CD4-positive, alpha-beta T cell treated with Interferon gamma for 1 hour (primary cell): ENCODE measurements at places on chromosomes 4 and X.

DNA sequence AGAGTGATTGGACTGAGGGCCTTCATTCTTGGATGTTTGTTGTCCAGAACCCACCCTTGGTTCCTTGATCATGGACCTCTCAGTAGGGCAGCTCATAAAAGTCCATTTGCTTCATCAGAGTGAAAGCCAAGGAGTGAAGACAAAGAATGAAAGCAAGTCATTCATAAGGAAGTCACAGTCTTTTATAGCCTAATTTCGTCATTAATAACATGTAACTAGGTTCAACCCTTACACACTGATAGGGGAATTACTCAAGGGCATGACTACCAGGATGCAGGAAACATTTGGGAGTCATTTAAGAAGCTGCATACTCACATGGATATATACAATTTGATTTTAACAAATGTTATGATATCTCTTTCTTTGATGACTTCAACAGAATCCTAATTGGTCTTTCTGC lies 95.2 kb downstream of the RPA4 start:
- no peak for DNase-seq

DNA sequence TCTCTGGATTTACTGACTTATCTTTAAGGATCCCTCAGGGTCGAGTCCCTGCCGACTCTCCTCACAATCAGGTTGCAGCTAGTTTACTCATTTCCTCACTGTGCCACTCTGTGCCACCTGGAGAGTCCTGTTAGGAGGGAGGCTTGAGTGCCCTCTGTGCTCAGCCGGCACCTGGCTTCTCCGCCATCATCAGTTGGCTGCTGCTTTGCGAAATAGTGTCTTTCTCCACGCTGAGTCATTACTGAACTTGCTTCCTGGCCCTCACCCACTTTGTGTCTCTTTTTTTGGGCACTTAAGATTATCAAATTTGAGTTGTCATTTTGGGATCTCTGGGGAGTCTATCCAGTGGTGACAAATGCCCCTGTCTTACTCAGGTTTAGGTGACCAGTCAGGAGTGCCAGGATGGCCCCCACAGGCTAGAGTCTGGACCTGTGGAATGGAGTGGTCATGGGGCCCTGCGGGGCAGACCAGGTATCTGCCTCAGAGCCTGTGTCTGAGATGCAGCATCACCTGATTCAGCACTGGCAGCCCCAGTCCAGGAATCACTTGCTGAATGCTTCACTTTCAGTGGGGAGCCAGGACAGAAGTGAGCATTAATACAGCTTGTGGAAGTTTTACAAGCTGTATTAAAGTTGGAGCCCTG lies 37.7 kb downstream of the JADE1 start:
- peak; percentile 5 for DNase-seq

DNA sequence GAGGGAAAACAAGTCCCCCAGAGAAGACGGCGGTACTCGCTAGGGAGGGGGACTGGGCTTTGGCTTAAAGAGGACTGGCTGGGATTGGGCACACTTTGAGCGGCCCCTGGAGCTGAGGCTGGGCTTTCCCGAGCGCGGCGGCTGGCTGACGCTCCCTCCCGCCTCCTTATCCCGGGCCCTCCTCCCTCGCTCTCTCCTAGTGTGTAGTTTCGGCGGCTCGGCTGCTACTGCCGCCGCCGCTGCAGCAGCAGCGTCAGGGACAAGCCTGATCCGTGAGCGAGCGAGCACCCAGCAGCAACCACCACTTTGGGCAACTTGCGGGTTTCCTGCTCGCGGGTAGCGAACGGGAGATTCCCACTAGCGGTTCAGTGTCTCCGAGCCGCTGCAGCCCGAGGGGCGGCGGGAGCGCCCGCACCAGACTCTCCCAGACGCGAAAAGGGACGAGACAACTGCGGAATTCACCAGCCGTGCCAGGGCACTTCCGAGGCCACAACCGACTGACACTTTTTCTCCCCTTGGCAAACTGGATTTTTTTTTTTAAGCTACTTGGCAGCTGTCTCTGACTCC lies 632 bp upstream of the PCDH7 start:
- no peak for DNase-seq

- no peak for DNase-seq
Observed at GRCh38 chr4:123974386-123975149, 578.0 kb downstream of the SPRY1 start.

DNA sequence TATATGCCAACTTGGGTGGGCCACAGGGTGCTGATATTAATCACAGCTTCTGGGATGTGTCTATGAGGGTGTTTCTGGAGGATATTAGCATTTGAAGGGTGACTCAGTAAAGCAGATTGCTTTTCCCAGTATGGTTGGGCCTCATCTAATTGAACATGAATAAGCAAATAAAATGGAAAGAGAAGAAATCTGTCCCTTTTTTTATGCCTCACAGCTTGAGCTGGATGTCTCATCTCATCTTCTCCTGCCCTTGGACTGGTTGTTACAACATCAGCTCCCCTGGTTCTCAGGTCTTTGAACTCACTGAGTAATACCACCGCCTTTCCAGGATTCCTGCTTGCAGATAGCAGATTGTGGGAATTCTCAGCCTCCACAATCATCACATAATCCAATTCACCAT lies 1149.2 kb downstream of the PCDH18 start:
- DNase-seq, result no peak

DNA sequence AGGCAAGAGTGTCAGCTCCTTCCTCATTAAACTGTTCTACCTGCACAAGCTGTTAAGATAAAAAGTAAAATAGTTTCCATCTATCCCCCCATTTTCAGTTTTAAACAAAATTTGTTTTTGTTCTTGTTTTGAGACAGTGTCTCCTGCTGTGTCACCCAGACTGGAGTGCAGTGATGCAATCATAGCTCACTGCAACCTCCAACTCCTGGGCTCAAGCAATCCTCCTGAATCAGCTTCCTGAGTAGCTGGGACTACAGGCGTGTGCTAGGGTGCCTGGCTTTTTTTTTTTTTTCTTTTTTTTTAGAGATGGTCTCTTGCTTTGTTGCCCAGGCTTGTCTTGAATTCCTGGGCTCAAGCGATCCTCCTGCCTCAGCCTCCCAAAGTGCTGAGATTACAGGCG lies 105.4 kb downstream of the HS6ST2 start:
- DNase-seq, result no peak

DNA sequence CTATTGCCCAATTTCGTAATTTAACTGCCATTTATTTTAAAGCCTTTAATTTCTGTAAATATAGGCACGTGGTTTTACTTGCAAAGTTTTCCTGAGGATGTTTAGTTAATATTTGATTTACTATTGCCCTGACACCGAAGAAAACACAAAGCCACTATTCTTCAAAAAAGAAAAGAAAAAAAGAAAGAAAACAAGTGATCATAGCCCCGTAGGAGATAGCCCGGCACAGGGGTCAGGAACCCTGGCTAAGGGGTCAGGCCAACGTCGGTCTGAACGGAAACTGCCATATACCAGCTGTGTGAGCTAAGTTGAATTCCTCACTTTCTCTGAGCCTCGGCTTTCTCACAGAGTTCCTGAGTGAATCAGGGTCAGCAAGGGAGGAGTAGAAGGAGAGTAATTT lies 17.7 kb upstream of the LAMP2 start:
- no peak for DNase-seq

DNA sequence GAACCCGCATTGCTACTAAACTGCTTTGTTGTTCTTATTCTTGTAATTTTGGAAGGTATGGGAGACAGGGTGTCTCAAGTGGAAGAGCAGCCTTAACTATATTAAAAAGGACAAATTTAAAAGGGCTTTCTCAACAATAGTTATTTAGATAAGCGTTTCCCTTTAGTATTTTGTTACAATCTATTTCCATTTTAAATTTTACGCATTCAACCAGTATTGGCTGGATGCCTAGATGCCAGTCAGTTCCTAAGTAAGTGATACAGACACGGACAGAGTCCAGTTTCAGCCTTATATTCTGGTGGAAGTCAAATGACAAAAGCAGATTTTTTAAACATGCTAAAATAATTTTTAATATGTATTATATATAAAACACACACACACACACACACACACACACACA lies 28.3 kb downstream of the FAT1 start:
- DNase-seq, result no peak

DNA sequence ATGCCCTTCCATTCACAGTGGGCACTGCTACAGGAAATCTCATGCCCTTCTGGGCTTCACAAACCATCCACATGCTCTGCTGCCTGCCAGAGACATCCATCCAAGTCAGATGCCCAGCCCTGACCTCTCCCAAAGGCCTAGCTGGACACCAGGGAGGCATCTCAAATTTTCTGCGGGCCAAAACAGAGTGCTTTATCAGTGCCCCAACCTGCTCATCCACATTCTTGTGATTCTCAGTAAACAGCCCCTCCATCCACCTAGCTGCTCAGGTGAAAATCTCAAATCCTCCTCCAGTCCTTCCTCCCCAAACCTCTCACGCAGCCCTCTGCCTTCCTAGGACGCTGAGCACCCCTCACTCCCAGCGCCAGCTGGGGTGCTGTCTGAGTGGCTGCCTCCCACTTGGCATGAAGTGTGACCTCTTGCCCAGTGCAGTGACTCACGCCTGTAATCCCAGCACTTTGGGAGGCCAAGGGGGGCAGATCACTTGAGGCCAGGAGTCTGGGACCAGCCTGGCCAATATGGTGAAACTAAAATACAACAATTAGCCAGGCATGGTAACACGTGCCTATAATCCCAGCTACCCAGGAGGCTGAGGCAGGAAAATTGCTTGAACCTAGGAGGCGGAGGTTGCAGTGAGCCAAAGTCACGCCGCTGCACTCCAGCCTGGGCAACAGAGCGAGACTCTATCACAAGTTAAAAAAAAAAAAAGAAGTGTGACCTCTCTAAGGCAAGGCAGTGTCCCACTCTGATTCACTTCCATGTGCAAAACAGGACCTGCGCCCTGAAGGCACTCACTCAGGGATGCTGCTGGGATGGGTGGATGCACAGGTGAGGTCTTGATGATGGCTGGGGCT lies 1.7 kb upstream of the AFAP1 start:
- no peak for DNase-seq

DNA sequence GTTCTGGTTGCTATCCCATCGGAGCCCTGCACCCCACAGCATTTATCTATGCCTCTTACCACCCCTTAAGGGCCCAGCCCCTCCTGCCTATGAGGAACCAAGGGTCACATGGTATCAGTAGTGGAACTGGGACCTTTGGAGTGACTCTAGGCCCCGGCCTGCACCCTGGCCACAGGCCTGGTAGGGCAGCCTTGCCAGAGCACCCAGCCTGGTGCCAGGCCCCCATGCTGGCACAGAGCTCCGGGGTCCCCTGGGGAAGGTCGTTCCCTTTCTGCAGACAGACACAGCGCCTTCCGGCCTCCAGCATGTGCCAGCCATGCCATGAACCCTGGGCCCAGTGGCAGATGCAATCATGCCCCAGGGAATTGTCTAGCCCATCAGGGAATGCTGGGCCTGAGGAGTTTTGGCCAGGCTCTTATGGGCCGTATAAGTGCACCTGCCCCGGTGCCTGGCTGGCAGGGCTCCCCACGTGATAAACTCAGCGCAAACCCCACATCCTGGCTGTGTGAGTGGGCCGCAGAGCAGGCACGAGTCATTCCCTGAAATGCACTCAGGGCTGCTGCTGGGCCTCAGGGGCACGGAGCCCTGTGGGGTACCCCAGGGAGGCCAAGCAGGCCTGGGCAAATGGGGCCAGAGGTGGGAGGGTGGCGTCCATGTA lies 19.8 kb upstream of the ADD1 start:
- DNase-seq, result peak; percentile 0
